Ovary (tissue), 10 donors: ENCODE measurements at places on chromosomes 7 and 10.
A peak's percentile ranks its signal among the peaks of the same experiment; 100 is the strongest.

DNA sequence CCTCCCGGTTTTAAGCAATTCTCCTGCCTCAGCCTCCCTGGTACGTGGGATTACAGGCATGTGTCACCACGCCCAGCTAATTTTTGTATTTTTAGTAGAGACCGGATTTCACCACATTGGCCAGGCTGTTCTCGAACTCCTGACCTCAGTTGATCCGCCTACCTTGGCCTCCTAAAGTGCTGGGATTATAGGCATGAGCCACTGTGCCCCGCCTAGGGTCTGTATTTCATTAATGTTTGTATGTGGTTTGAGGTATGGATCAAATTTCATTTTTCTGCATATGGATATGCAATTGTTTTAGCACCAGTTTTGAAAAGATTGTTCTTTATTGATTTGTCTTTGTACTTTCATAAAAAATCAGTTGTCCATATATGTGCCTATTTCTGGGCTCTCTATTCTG is 26.0 kb downstream of the CYP26A1 start:
- no peak for DNase-seq

DNA sequence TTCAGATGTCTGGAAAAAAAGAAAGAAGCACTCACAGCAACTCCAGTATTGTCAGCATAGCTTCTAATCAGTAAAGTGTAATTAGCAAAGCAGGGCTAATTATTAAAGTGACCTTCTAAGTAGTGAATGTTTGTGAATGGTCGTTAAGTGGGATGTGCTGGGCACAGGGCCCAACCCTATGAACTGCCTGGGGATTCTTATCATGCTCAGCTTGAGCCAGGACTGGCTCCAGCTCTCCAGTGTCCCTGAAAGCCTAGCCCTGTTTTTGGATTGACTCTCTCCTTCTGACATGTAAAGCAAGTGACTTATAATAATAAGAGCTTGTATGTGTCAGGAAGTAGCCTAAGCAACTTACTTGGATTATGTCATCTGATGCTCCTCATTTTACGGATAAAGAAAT is 9.5 kb upstream of the TBX20 start:
- no peak for DNase-seq

DNA sequence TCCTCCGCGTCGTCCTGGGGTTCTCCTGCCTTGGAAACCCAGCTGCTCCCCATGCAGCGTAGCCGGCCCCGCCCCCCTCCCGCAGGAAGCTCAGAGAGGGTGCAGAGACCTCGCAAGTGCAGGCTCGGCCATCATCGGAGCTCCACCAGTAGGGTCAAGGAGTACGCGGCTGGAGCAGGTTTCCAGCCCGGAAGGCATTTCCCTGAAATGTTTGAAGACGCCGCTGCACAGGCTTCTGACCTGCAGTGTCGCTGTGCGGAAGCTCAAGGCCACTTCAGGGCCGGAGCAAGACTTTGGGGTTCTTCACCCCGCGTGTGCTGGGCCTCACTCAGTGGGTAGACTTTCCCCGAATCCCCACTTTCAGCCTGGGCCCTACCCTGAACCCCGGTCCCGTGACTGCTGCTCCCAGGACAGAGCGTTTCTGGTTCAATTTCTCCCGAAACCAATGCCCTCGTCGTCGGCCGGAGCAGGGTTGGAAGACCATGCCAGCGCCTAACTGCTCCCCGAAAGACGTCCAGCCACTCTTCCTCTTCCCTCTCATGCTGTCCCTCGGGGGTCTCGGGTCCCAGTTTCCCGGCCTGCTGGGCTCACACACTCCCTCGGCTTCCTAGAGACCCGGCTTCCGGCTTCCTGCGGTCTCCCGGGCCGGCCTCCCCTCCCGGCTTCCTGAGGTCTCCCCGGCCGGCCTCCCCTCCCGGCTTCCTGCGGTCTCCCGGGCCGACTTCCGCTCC is 52.1 kb downstream of the INSIG1 start:
- DNase-seq = no peak

DNA sequence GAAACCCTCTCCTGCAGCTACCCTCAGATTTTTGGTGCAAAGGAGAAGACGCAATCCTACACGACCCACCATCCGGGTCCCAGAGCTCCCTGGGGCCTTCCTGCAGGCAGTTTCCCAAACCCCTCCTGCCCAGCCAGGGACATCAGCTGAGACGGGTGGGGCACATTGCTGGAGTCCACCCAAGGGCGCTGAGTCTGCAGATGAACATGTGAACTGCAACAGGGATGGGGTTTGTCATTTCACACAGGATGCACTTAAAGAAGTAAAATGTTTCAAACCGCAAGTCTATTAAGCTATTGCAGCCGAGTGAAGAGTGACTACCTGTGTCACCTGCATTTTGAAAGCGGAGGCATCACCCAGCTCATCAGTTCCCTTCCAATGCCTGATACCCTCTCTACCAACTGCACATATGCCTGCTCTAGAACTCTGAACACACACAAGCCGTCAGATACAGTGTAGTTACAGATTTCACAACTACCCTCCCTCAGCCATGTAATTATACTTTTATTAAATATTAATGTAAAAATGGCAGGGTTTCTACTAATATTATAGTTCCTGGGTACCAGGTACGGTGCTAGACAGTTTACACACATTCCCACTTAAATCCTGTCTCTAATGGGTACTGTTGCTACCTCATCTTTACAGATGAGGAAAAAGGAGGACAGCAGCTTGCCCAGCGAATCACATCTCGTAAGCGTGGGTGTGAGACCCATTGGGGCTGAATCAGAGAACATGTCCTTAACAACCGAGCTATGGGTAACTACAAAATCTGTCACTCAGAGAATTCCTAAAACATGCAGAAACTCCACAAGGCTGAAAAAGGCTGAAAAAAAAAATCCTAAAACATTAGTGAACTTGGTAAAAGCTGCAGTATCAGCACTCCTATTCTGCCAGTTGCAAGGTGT is 71.2 kb downstream of the GRB10 start:
- DNase-seq = no peak

DNA sequence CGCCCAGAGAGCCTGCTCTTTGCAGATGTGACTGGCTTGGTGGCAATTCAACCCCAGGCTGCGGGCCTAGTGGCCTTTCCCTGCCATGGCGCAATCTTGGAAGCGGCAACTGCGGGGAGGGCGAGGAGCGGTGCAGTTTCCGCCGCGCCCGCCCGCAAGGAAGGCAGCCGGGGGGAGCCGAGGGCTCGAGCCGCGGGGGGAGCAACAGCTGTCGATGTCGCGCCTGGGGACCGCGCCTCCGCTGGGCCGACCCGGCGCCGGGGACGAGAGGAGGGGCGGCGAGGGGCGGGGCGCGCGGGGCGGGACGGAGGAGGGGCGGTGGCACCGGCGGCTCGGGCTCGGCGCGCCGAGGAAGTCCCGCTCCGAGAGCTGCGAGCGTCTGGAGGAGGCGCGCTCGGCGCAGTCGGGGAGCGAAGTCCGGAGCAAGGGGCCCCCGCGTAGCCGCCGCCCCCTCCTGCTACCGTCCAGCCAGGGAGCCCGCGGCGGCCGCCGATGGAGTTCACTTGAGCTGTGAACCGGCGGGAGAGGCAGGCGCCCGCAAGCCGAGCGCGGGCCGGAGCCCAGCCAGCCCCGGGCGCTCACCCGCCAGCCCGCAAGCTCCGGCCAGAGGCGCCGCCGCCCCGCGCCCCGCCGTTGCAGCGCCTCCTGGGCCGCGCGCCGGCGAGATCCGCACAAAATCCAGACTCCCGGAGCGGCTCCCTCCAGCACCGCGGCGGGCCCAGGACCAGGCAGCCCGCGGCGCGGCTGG is 438.1 kb upstream of the GALNT17 start:
- peak; percentile 67 for DNase-seq

- no peak for DNase-seq
These were observed 18.5 kb upstream of the FXYD4 start for GRCh38 chr10:43352951-43353350.

GRCh38 chr10:5503477-5503835 is 4.1 kb upstream of the CALML5 start:
- no peak for DNase-seq

DNA sequence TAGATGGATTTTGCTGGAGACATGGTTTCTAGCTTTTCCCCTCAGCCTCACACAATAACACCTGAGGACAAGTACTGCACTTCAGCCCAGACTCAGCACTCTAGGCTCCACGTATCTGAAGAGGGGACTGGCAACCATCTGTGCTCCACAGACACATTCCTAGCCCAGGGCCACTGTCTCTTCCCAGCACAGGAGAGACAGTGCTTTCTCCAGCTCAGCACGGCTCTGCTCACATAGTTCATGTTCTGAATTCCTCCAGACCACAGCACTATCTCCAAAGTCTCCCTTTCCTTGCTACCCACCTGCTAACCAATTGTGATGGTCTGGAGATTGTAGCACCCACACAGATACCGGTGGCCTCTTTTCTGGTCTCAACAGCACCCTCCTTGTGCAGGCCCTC is 114.5 kb downstream of the HTR7 start:
- no peak for DNase-seq

- DNase-seq = no peak
These were observed 206.7 kb downstream of the ADAM12 start for GRCh38 chr10:126181626-126182025.

GRCh38 chr10:6607778-6608177 is 27.7 kb upstream of the PRKCQ start:
- DNase-seq = no peak

- DNase-seq = no peak
These were observed 1182.9 kb upstream of the LRRTM3 start for GRCh38 chr10:65742906-65743305.

- no peak for DNase-seq
These were observed 211.2 kb downstream of the CACNB2 start for GRCh38 chr10:18351421-18351820.

GRCh38 chr10:20856484-20856883 is 40.6 kb downstream of the NEBL start:
- DNase-seq = no peak

GRCh38 chr7:122255454-122255853 is 49.1 kb downstream of the FEZF1 start:
- no peak for DNase-seq

DNA sequence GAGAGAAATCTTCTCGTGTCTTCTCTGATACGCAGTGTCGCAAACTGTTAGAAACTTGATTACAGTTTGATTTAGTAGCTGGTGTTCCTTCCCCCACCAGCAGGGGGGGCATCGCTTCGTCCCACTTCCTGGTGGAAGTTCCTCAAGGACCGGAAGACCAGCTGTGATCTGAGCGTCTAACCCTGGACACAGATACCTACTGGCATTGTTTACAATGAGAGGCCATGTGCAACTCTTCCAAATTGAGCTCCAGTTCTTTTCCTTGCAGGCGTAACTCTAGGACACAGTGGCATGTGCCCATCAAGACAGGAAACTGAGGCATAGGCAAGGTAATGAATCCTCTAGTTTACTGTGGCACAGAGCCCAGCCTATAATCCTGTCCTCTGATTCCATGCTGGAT is 219.0 kb downstream of the CCDC3 start:
- peak; percentile 65 for DNase-seq

DNA sequence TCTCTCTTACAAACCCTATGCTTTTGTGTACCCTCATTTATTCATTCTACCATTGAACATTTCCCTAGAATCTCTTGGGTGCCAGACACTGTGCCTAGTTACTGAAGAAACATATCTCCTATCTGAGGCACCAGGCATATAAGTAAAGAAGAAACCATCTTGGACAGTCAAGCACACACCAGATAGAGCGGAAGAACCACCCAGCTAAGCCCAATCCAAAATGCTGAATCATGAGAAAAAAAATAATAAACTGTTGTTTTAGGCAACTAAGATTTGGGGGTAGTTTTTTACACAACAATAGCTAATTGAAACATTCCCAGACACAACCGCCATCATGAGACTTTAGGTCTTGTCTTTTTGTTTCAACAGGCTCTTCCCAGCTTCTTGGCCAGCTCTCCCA is 102.3 kb upstream of the TCF7L2 start:
- DNase-seq = no peak
